ENCODE measurements at places on chromosomes 3 and 15. TPM values are rescaled to one million over a fixed set of nuclear protein-coding genes. Genes with fewer than 3 reads are reported as not detected.

KLF13 gene
- total RNA-seq: 26.9 TPM

- peaks cover 14% of the 10 kb centered on the region for H3K36me3 ChIP-seq
- H3K27me3 ChIP-seq: no peaks in the 10 kb centered on the region
- no peak for DNase-seq
- no peak overlapping the region for H3K4me3 ChIP-seq
- peak overlapping the region; percentile 78 for H3K27ac ChIP-seq
- peaks cover 9% of the 10 kb centered on the region for H3K4me1 ChIP-seq
These were observed 97.4 kb downstream of the PGPEP1L start for GRCh38 chr15:98909968-98910885.

GRCh38 chr3:157333551-157333991 lies 103.1 kb upstream of the PTX3 start:
- H3K27me3 ChIP-seq: no peaks in the 10 kb centered on the region
- H3K4me3 ChIP-seq: no peak overlapping the region
- peaks cover 5% of the 10 kb centered on the region for H3K4me1 ChIP-seq
- no peaks in the 10 kb centered on the region for H3K36me3 ChIP-seq
- no peak overlapping the region for H3K27ac ChIP-seq

- H3K27me3 ChIP-seq: no peaks in the 10 kb centered on the region
- H3K36me3 ChIP-seq: peaks cover 2% of the 10 kb centered on the region
- no peak overlapping the region for H3K27ac ChIP-seq
- H3K4me1 ChIP-seq: peaks cover 13% of the 10 kb centered on the region
These were observed 18.5 kb downstream of the ZNF710 start for GRCh38 chr15:90019611-90020010.

GRCh38 chr15:92960996-92961681 lies 61.0 kb downstream of the CHD2 start:
- H3K27ac ChIP-seq: no peak overlapping the region
- H3K27me3 ChIP-seq: no peaks in the 10 kb centered on the region
- peaks cover 65% of the 10 kb centered on the region for H3K36me3 ChIP-seq
- H3K4me1 ChIP-seq: peaks cover 3% of the 10 kb centered on the region

All from progenitor cell of endocrine pancreas (in vitro differentiated cells).